ENCODE measurements at places on chromosomes 2 and 18.

- DNase-seq, result peak; percentile 34
Observed at GRCh38 chr2:203352604-203353255, 24.5 kb downstream of the ABI2 start.

DNA sequence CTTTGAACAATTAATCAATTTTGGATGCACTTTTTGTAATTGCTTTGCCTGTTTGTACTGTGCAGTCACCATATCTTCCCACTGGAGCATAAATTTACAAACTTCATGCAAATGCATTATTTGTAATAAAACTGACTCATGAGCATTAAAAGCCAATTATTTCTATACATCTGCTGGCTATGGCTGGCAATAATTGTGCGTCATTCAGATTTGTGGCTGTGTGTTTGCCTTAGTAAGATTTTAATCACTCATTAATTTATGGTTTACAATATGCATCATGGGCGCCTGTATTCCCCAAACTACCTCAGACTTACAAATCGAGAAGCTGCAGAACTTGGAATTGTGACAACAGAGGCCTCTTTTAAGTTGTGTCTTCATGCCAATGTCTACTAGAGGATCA lies 132.4 kb upstream of the TRIB2 start:
- no peak for DNase-seq

DNA sequence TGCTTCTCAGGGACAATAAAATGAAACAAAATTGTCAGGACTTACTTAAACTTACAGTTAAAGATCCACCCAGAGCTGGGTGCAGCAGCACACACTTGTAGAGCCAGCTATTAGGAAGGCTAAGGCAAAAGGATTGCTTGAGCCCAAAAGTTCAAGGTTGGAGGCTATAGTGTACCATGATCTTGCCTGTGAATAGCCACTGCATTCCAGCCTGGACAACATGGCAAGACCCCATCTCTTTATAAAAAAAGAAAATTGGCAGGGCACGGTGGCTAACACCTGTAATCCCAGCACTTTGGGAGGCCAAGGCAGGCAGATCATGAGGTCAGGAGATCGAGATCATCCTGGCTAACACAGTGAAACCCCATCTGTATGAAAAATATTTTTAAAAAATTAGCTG lies 34.6 kb downstream of the ACVR1 start:
- no peak for DNase-seq

- peak; percentile 99 for DNase-seq
Observed at GRCh38 chr2:228446734-228447133, 265.2 kb upstream of the SPHKAP start.

DNA sequence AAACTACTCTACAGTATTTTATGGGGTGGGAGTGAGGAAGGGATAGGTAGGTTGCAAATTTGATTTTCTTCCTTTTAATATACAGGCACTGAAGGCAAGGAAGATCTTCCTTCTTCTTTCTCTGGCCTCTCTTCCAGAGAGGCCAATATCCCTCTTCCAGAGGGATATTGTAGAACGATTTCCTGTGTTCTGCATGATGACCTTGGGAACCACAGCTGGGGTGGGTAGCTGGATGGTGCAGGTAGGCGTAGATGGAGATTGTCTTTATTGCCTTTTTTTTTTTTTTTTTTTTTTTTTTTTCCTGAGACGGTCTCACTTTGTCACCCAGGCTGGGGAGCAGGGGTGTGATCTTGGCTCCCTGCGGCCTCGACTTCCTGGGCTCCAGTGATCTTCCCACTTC lies 49.4 kb downstream of the GATA6 start:
- no peak for DNase-seq

DNA sequence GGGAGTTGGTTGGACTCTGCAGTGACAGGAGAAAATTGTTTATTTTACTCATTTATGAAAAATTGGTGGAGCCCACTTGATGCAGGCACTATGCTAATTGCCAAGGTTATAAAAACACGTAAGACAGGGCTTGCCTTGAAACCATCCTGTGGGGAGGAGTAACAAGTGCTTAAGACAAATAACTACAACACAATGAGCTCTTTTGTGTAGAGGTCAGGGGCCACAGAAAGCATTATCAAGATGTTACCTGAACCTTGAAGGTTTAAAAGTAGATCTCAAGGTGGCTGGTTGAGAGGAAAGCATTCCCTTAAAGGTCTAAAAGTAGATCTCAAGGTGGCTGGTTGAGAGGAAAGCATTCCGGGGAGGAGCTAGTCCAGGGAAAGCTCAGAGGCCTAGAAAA lies 381.8 kb upstream of the POU3F3 start:
- no peak for DNase-seq

DNA sequence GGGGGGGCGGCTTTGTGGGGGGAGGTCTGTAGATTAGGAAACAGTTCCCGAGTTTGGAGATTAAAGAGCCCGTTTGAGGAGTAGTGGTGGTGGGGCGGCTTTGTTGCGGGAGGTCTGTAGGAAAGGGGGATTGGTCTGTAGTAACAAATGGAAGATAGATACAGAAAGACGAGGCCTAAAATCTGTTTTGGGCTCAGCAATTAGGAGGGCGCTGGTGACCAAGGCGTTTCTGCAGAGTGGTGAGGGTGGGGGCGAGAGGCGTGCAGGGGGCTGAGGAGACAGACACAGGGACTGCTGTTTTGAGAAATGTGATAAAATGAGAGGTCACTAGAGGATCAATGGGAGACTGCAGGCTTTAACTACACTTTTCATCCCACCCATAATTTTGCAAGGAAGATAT lies 1.6 kb upstream of the ADNP2 start:
- DNase-seq, result no peak

DNA sequence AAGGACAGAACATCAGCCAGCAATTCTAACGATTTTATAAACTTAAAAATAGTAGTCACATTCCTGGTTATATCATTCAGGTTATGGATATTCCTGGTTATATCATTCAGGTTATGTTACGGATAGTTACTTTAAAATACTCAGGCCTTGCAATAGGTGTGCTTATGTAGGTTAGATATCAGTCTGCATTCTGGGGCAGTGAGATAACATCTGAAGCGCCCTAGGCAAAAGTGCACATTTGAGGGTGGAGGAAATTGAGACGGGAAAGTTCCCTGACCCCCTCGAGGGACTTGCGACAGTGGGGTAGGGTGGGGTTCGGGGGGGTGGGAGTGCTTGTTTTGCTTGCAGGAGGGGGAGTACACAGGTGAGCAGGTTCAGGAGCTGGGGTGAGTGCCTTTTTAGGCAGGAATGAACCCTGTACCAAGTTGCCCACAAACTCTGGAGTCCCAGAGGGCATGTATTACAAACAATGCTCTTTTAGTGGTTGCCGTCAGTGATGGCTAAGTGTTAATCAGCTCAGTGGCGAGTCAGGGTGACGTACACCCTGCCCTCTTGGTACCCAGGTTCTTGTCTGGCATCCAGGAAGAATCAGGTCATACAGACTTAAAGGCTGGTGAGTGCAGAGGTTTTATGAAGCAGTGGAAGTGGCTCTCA lies 31.8 kb downstream of the CREG2 start:
- DNase-seq, result no peak

DNA sequence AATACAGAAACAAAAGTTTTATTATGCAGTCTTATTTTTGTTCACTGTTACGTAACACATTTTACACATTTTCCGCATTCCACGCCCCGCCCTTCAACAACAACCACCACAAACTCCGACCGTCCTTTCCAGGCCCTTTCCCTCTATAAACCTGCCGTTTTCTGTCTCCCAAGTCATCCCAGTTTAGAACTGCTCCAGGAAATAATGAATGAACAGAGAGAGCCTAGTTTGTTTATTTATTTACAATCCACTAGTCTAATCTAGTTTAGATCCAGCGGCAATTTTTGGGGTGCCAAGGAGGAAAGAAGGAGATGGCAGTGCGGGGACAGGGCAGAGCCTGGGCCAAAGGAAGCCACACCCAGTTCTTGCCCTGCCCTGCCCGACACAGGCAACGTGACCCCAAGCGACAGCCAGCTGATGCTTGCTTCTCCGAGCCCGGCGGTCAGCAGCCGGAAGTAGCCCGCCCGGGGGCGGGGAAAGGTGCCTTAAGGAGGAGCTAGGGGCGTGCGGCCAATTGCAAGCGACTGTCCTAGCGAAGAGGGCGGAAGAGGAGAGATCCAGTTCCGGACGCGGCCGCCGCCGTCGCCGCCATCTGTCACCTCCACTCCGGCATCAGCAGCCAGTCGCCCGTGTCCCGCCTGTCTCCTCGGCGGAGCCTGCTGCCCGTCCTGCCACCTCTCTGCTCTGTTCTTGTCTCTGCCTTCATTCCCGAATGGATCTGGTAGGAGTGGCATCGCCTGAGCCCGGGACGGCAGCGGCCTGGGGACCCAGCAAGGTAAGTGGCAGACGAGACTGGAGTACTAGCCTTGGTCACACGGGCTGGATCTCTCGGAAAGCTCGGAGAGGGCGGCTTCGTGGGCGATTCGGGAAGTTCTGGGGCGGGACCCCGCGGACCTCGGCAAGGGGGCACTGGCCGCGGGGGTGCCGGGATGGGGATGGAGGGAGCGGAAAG lies at the start of gene RIOK3:
Gene RIOK3, plus strand, starts transcription at position 560 of the 952 bp plus-strand sequence. Its CDS starts 153 bp downstream, at position 713.
- DNase-seq, result peak; percentile 95

- no peak for DNase-seq
Observed at GRCh38 chr2:105839793-105840192, 95.1 kb downstream of the NCK2 start.

GRCh38 chr18:47284721-47285395 lies 33.4 kb upstream of the SKOR2 start:
- DNase-seq, result no peak

DNA sequence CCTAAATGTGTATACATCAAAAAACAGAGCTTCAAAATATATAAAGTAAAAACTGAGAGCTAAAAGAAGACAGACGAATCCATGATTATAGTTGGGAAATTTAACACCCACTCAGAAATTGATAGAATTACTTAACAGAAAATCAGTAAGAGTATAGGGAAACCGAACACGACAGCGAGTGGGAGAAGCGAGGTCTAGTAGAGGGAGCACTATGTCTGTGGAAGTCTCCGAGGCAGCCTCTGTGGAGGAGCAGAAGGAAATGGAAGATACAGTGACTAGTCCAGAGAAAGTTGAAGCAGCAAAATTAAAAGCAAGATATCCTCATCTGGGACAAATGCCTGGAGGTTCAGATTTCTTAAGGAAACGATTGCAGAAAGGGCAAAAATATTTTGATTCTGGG lies 38.8 kb downstream of the NMS start:
- no peak for DNase-seq

- DNase-seq, result no peak
Observed at GRCh38 chr2:203706403-203706802, at the start of gene CD28. CD28 (plus strand) TSS chr2:203706639; CDS start chr2:203706697, 58 bp downstream.

- no peak for DNase-seq
Observed at GRCh38 chr18:61898640-61899101, 5.9 kb upstream of the RNF152 start.

GRCh38 chr2:44964752-44965236 lies 23.3 kb downstream of the SIX3 start:
- peak; percentile 78 for DNase-seq

- DNase-seq, result no peak
Observed at GRCh38 chr2:239162141-239162821, 238.5 kb downstream of the HDAC4 start.

DNA sequence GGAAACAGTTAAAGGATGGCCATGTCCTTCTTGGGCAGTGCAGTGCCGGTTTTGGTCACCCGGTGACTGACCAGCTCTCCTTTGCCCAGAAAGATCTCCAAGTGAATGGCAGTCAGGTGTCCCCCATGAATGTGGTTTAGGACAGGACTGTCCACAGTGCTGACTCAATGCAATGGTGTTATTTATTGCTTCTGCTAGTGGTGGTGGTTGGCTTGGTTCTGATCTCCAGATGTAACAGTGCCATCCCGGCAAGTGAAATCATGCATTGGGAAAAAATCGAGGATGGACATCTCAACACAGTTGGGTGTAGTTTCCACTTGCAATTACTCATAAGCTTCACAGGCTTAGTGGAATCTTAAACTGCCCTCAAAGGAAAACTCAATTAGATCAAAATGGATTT lies 81.9 kb downstream of the TGOLN2 start:
- DNase-seq, result no peak

- DNase-seq, result no peak
Observed at GRCh38 chr2:238747557-238747956, 100.3 kb upstream of the TWIST2 start.

GRCh38 chr2:2024751-2025481 lies 280.6 kb upstream of the PXDN start:
- DNase-seq, result no peak

DNA sequence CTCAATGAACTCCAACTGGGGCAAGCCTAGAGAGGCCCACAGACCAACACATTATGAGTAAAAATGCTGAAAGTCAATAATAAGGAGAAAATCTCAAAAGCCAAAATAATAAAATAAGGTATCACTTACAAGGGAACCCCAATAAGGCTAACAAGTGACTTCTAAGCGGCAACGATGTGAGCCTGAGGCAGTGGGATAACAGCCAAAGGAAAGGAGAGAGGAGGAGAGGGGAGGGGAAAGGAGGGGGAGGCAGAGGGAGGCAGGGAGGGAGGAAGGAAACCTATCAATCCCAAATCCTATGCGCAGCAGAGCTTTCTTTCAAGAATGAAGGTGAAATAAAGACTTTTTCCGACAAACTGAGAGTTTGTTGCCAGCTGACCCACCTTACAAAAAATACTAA lies 6.0 kb upstream of the NFATC1 start:
- no peak for DNase-seq

DNA sequence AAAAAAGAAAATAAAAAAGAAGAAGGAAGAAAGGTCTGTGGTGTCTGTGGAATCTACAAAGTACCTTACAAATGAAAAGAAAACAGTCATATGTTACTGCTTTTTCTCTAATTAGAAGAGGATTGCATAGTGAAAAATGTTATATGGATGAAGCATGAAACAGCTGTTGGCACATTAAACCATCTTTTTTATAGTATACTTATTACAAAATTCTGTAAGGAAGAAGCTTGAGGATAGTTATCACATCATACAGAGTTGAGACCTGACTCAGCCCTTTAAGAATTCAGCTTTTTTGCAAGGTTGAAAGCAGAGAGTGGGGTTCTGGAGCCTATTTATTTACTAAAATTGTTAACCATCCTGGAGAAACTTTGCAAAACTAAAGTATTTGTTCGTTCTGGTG lies 222.7 kb downstream of the PHLPP1 start:
- no peak for DNase-seq

- peak; percentile 45 for DNase-seq
Observed at GRCh38 chr2:70807102-70807827, 13.1 kb downstream of the CLEC4F start.

- DNase-seq, result no peak
Observed at GRCh38 chr2:102025583-102026267, 34.0 kb downstream of the IL1R2 start.

DNA sequence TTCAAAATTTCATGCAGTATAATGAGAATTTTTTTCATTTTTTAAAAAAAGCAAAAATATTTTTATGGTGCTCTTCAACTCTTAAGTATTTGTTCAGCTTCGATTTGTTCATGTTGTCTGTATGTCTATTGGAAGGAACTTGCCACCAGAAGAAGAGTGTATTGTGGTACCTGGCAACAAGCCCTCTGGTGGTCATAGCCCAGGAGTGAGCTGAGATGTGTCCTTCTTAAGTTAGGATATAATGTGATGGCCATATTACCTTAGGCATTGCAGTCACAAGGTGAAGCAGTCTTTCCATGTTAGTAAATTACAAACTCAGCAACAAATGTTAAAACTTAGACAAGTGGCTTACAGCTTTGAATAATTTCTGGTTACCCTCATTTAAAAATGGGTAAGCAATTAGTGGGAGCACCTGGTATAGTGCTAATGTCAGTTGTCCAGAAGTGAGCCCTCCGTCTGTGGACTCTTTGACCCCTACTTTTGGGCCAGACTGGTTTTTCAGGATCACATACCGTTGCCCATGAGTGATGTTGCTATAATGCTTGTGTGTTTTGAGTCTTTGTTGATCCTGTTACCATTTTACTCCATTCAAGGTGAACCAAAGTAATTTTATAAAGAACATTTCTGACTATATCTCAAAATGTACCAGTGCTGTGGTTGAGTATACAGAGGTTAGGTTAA lies 57.4 kb downstream of the MYO1B start:
- DNase-seq, result no peak

Measured in NCI-H345 (cell line).